ENCODE measurements at places on chromosomes 6 and 20. TPM values are rescaled to one million over a fixed set of nuclear protein-coding genes. Genes with fewer than 3 reads are reported as not detected.

- DNase-seq: no peak
Observed at GRCh38 chr6:40391086-40391485, 196.1 kb downstream of the LRFN2 start.

DNA sequence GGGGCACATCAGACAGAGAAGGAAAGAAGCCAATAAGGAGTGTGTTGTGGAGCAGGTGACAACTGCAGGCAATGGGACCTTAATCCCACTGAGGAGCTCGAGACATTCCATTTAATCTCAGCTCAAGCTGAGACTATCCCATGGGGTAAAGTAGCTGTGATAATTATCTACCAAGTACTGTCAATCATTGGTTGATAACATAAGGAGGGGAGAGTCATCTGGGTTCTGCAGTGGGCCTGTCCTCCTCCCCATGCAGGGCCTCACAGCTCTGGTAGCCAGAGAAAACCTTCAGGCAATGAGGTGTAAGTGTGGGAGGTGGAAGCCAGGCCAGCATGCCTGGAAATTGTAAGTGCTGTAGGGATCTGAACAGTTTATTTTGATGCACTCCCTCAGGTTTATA lies 375.0 kb upstream of the ARID1B start:
- no peak for DNase-seq

DNA sequence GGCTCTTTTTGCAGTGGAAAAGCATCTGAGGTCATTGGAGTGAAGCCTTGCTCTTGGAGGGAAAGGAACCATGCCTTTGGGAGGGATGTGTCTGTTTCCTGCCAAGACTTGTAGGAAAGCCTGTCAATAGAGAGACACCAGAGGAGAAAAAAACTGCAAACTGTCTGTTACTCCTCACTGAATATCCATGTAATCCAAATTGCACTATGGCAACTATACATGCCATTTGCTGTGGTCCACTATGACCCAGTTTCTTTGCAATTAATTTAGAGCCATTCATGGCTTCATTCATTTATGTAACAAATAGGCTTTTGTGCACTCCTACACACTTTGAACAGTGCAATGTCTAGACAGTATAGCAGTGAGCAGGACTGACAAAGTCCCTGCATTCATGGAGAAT lies 296.5 kb downstream of the SLC35F1 start:
- no peak for DNase-seq

DNA sequence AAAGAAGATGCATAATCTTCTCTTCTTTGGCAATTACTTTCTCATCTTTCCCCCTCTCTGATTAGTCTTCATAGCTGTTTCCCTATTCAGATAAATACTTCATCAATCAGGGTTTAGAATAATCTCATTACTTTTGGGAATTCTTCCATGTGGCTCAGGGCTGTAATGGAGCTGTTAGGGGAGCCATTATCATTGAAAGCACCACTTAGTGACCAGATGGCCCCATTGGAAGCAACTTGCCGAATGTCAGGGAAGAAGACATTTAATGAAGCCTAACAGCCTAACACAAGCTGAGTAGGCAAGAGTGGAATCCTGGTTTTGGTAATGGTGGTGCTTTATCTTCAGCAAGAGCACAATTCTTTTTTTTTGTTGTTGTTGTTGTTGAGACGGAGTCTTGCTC lies 45.0 kb downstream of the TIAM2 start:
- no peak for DNase-seq

GRCh38 chr6:134295953-134296553 lies 21.9 kb downstream of the SGK1 start:
- peak; percentile 95 for DNase-seq

GRCh38 chr6:29887330-29887818 lies 55.0 kb upstream of the HLA-A start:
- DNase-seq: no peak

GJA1 gene
- not detected for total RNA-seq

LIN28B gene
- 2.3 TPM for total RNA-seq

MDFI gene
- total RNA-seq: 45.8 TPM

Measured in HT1080 (cell line).